Activated T-helper 17 cell treated with anti-CD3 and anti-CD28 coated beads, Interleukin-2, amount 50 U/mL, for 72 hours (primary cell): ENCODE measurements at places on chromosomes 1 and 21. TPM values are rescaled to one million over a fixed set of nuclear protein-coding genes. Genes with fewer than 3 reads are reported as not detected.

DNA sequence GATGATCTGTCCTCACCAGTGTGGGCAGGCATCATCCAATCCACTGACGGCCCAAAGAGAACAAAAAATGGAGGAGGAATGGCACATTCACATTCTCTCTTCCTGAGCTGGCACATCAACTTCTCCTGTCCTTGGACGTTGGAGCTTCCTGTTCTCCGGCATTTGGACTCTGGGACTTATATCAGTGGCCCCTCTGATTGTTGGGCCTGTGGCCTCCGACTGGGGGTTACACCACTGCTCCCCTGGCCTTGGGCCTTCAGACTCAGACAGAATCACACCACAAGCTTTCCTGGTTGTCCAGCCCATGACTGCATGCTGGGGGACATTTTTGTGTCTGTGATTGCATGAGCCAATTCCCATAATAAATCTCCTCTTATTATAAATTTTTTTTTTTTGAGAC lies 20.1 kb downstream of the IFNLR1 start:
- ATAC-seq, result no peak

DNA sequence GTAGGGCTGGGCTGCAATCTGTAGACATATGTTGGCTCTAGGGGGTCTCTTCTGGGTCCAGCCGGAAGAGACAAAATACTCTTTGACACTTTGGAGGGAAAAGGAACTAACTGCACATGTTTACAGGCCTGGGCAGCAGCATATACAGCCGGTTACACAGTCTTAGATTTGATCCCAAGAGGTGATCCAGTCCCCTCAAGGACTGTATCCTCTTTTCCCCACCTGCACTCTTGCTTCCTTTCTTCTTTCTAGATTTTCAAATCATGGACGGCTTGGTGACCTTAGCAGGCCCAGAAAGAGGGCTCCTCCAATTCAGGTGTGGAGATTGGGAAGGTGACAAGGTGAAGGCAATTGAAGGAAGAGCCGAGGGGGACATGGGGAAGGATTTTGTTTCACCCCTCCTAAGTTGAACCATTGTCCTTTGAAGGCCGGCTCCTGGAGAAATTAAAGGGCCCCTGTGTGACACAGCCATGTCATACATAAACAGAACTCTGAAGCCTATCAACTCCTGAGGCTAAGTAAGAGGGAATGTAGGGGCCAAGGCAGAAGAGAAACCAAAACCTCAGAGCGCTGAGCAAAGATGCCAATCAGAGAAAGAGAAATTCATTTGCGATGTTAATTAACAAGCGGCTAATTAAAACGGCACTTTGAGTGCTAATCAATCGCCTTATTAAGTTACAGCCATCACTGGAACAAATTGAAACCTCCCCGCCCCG lies 5.9 kb upstream of the BARHL2 start:
- ATAC-seq, result no peak

The SAMSN1 gene
- total RNA-seq, result 76.9 TPM

DNA sequence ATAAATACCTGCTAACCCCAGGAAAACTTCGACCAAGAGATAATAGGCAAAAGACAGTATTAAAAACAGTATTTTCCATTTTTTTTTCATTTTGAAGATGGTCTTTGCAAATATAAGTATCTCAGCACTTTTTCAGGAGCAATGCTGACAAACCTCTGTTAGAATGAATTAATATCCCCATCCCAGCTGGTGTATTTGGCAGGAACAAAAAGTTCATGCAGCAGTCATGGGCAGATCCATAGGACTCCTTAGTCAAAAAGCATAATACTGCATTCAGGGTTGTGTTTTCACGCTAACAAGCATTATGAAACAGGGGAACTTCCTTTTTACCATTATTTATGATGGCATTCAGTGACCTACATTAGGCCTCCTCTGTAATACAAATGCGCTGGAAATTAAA lies 344.0 kb downstream of the ST6GALNAC3 start:
- no peak for ATAC-seq

GRCh38 chr1:154481053-154481452 lies 21.0 kb upstream of the TDRD10 start:
- ATAC-seq, result no peak

DNA sequence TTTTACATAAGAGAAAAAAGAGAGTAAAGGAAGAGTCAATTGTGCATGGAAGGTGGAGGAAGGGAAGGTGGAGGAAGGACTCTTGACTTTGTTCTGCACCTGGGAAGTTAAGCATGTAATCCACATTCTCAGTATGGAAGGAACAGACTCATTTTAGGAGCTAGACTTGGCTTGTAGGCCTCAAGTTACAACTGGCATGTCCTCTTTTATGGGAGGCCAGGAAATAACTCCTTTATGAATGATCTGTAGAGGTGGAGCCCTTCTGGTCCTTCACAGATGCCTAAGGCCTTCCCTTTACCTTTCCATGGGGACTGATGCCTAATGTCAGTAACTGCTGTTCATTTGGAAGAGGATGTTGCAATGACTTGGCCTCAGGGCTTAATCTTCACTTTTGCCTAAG lies 29.4 kb upstream of the CCSAP start:
- ATAC-seq, result no peak

DNA sequence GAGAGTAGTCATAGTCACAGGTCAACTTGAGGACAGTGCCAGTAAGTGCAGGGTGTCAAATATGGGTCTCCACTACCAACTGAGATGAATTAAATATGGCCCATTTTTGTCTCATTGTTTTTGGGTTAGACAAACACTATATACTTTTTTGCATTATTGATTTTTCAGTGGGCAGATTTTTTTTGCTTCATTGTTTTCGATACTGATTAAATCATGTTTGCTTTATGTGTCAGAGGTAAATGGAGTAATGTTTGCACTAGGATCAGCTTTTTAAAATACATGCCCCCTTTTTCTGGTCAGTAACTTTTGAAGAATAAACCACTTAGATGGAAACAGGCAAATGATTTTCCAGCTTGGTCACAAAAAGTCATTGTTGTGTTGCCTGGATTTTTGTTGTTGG lies 199.0 kb downstream of the USH2A start:
- ATAC-seq, result no peak

- no peak for ATAC-seq
Observed at GRCh38 chr1:10051656-10052055, 18.9 kb downstream of the UBE4B start.

The TMIGD3 gene
- total RNA-seq, result not detected

- peak; percentile 42 for ATAC-seq
Observed at GRCh38 chr1:248818505-248819374, 7.0 kb downstream of the SH3BP5L start.

DNA sequence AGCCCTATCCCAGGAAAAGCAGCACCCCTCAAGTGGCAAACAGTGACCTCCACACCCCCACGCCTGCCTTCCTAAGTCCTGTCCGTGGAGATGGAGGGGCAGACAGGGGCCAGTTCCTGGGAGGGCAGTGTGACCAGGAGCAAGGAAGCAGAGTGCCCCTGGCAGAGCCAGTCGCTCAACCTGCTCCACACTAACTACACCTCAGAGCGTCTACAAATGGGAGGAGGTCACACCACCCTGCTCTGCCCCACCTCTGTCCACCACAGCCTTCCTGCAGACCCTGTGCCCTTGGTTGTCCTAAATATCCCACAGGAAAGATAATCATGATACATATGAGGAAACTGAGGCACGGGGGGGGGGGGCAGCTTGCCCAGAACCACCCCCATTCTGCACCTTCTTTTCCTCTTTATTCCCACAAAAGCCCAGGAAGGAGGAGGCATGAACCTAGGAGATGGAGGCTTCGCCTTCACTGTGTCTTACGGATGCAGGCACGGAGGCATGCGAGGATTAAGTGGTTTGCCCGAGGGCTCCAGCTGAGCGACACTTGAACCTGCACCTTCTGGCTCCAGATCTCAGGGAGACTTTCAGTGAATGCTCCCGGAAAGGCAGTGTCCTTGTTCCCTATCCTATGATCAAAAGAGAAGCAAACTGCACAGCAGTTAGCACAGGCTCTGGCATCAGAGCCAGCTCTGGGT lies 42.7 kb upstream of the SELENON start:
- ATAC-seq, result no peak
